ENCODE measurements at places on chromosomes 13 and 19. TPM values are rescaled to one million over a fixed set of nuclear protein-coding genes. Genes with fewer than 3 reads are reported as not detected.

ZNF681 gene
- total RNA-seq: 1.2 TPM

DNA sequence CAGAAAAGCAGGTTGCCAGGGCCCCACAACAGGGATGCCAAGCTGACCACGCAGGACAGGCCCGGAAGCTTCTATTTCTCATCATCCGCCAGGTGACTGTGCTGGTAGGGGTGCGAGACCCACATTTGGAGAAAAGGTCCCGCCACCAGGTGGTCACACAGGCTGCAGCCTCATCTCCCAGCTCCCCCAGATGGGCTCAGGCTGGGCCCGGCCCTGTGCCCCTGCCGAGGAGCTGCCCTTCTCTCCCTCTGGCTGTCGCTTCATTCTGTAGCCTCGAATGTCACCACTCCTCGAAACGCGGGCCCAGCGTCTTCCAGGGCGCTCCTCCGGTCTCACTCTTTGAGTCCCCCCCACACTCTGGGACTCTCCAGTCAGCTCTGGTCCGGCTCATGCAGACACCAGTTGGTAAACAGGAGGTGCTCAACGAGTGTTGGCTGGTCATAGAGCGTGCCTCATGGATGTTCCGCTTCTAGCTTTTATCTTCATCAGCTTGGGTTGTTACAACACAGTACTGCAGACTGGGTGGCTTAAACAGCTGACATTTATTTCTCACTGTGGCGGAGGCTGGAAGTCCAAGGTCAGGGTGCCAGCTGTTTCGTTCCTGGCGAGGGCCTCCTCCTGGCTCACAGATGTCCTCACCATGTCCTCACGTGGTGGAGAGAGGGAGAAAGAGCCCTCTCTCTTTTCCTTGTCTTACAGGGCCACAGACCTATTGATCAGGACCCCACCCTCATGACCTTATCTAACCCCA, 87.1 kb downstream of the TEX29 start:
- no peak overlapping the region for H3K4me3 ChIP-seq
- no peaks in the 10 kb centered on the region for H3K27me3 ChIP-seq
- H3K36me3 ChIP-seq: no peaks in the 10 kb centered on the region
- no peak for DNase-seq
- no peak overlapping the region for H3K27ac ChIP-seq
- no peaks in the 10 kb centered on the region for H3K4me1 ChIP-seq

- no peaks in the 10 kb centered on the region for H3K27me3 ChIP-seq
- DNase-seq: no peak
- H3K36me3 ChIP-seq: peaks cover 83% of the 10 kb centered on the region
- H3K27ac ChIP-seq: no peak overlapping the region
- H3K4me3 ChIP-seq: no peak overlapping the region
These were observed 16.1 kb upstream of the TPT1 start for GRCh38 chr13:45356966-45357672.

GRCh38 chr19:50893047-50893736, 18.0 kb downstream of the KLK4 start:
- peaks cover 3% of the 10 kb centered on the region for H3K27me3 ChIP-seq
- no peaks in the 10 kb centered on the region for H3K4me1 ChIP-seq
- no peaks in the 10 kb centered on the region for H3K36me3 ChIP-seq
- H3K27ac ChIP-seq: no peak overlapping the region
- no peak for DNase-seq
